ENCODE measurements at places on chromosomes 4 and X.

GRCh38 chr4:147734496-147734895 lies 2.6 kb downstream of the ARHGAP10 start:
- no peak for DNase-seq

- no peak for DNase-seq
Measured at GRCh38 chr4:182922501-182923284, 5.5 kb upstream of the DCTD start.

GRCh38 chrX:29617276-29617675 lies 598.1 kb upstream of the MAGEB2 start:
- no peak for DNase-seq

GRCh38 chr4:163967263-163967662 lies 472.8 kb downstream of the TMA16 start:
- no peak for DNase-seq

- DNase-seq: no peak
Measured at GRCh38 chr4:184331268-184331995, 113.8 kb upstream of the ENPP6 start.

GRCh38 chrX:139026811-139027210 lies 315.3 kb upstream of the FGF13 start:
- DNase-seq: no peak

DNA sequence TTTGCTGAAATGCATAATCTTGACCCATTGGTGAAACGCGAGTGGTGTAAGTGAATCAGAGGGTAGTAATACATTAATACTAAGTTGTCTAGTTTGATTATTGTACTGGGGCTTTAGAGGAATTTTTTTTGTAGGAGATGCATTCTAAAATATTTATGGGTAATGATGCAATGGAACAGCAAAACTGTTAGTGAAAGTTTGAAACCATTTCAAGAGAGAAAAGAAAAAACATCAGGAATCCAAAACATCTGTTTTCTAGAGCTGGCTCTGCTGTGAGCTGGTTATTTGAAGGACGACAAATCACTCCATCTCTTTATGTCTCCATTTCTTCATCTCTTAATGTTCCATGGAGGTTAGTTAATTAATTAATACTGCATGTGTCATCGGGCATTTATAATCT lies 351.9 kb upstream of the FAT1 start:
- DNase-seq: no peak

DNA sequence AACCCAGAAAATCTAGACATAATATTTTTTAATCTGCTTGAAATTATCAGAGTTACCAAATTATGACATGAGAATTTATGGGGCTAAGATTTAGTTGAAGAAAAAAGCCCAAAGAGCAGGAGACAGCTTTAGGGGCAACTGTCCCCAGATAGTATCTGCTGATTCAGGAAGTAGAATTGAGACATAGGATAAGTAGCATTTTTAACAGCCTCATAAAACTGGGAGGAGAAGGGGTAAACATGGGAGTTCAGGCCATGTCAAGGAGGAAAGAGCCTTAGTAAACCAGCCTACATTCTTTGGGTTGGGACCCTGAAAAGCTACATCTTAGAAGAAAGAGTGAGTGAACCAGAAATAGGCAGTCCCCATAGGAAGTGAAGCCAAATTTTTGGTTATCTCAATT lies 9.7 kb upstream of the RAB28 start:
- no peak for DNase-seq

DNA sequence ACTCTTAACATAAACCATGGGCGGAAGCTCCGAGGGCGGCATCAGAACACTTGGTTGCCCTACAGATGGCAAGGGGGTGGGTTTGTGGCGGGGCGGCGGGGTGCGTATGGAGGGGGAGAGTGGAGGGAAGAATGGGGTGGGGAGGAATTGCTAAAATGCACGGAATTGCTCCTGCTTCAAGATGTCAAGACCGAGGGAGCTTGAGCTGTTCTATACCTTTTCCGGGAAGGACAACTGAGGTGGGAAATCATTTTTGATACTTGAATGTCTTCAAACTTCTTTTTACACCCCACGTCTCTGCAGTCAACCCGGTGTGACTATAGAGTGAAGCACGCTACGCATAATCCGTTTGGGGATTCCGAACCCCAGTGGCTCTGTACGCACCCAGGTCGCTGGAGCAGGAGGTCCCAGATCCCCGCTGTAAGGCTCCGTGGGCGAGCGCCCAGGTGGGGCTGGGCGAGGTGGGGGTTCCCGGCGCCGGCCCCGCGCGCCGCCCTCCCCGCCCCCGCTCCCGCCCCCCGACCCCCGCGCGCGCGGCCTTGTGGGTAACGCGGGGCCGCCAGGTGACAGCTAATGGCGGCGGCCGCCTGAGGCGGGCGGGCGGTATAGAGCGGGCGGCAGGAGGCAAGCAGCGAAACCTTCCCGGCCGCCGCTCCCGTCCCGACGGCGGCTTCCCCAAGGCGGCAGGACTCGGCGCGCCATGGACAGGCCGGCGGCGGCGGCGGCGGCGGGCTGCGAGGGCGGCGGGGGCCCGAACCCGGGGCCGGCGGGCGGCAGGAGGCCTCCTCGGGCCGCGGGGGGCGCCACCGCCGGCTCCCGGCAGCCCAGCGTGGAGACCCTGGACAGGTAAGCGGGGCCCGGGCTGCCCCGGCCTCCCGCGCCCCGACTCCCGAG lies at the start of gene MTMR1:
Gene MTMR1 (plus strand): TSS at position 566 of the 894 bp plus-strand sequence. CDS start 135 bp downstream, at position 701.
- peak; percentile 40 for DNase-seq

GRCh38 chr4:112058433-112058832 lies 86.8 kb upstream of the FAM241A start:
- no peak for DNase-seq

DNA sequence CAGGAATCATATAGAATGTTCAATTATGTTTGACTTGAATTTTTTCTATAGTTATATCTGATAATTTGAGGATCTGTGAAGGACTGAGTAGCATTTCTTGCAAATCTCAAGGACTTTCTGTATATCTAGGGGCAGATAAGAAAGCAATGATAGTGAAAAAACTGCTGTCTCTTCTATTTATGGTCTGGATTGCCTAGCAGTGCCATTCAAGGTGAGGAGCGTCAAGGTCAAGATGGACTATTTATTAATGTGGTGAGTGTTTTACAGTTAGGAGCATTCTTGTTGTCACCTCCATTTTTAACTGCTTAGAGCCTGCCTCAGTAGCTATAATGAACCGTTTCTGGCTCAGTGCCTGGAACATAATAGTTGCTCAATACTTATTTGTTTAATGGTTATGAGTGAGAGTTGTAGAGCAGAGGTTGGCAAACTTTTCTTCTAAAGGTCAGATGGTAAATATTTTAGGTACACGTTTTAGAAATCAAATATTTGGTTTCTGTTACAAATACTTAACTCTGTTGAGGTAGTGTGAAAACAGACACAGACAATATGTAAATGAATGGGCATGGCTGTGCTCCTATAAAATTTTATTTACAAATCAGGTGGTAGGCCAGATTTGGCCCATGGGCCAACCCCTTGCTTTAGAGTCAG lies 523.2 kb upstream of the IGFBP7 start:
- no peak for DNase-seq

DNA sequence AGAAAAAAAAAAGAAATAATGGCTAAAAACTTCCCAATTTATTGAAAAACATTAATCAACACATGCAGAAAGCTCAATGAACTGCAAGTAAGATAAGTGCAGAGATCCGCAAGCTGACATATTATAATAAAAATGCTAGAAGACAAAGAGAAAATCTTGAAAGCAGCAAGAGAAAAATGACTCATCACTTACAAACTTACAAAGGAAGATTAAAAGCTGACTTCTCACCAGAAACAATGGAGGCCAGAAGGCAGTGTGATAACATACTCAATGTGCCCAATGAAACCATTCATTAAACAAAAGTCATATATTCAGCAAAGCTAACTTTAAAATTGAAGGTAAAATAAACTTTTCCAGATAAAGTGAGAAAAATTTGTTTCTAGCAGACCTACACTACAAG lies 7.3 kb upstream of the BRWD3 start:
- DNase-seq: no peak

- no peak for DNase-seq
Measured at GRCh38 chr4:133996431-133997121, 205.0 kb downstream of the PABPC4L start.

GRCh38 chrX:123138473-123138872 lies 45.6 kb upstream of the GRIA3 start:
- DNase-seq: no peak

DNA sequence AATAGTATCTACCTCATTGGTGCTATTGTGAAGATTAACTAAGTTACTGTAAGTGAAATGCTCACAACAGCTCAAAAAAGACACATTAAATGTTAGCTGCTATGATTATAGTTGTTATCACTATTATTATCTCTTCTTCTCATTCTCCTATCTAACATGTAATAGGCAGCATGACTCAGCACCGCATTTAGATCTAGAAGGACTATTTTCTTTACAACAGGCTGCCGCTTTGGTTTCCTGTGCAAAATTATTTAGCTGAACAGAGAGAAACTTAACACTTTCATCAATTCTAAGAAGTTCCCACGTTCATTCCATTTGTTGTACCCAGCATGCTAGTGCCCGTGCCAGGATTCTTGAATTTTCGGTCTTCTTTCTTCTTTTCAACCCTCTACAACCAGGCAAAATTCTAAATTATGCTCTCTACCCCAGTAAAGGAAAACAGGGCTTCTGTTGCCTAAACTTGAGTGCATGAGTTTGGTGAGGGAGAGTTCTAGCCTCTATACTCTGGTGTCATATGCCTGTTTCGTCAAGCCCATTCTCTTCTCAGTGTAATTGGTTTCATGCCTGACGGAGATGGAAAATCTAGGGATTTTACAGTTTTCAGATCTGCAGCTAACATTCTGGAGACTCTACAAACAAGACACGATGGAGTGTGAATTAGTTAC lies 378.9 kb downstream of the PPP1R2C start:
- DNase-seq: no peak

- no peak for DNase-seq
Measured at GRCh38 chrX:46961574-46962283, 49.5 kb downstream of the JADE3 start.

All from 8988T (cell line).